ENCODE measurements at places on chromosomes 5 and 9.

DNA sequence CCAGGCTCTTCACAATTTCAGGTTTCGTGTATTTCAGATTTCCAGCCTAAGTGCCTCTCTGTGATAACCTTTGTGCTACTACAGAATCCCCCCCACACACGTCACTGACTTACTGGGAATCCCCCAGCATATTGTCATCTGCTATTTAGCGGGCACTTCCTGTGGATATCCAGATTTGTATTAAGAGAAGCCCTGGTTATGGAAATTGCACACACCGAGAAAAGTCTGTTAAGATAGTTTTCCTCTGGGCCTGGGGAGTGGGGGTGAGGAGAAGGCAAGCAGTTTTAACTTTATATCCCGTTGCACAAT is 269.9 kb downstream of the MED10 start:
- no peak for DNase-seq

- no peak for DNase-seq
Measured at GRCh38 chr9:124322618-124323432, 65.1 kb downstream of the NEK6 start.

- no peak for DNase-seq
Measured at GRCh38 chr9:35729700-35730485, 2.1 kb downstream of the TLN1 start.

DNA sequence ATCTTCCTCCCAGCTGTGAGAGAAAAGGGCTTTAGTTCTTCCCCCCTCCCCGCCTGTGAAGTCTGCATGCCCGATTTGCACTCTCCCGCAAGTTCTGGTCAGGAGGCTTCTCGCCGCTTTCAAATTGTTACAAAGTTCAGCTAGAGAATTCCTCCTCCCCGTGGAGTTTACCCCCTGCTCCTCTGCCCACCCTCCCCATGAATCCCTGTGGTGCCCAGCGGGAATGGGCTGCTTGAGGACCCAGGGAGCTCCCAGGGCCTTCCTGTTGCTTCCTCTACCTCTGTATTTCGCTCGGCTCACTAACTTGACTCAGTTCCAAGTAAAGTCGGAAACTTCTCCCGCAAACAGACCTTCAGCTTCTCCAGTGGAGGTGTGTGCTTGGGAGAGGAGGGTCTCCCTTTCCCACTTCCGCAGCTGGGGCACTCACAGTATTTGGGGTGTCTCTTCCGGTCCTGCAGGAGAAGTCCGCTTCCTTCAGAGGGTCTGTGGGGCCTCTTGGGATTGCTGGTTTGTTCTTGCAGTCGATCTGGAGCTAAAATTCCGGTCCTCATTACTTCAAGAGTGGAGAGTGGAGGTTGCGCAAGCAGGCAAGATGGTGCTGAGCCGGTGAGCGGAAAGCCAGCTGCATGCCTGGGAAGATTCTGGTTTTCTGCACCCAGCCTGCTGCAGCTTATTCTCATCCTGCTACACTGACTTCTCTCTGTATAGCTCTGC is 97.8 kb downstream of the ADAMTS12 start:
- DNase-seq = no peak

- no peak for DNase-seq
Measured at GRCh38 chr9:129081388-129081904, 535 bp downstream of the DOLPP1 start.

DNA sequence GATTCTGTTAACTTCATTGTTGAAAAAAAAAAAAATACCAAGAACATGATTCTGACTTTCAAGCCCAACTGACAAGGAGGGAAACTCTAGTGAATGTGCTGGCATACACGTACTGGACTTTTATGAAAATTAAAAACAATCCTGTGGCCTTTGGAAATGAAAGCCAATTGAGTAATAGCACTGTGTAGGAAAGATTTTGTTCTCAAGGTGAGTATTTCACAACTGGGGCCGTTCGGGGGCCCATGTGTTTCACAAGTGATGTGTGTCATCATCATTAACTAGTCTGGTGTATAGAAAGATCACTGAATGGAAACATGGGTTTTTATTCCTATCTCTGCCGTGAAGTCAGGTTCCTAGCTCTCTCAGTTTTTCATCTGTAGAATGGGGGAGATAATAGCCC is 605.0 kb upstream of the CLINT1 start:
- DNase-seq = peak; percentile 87

DNA sequence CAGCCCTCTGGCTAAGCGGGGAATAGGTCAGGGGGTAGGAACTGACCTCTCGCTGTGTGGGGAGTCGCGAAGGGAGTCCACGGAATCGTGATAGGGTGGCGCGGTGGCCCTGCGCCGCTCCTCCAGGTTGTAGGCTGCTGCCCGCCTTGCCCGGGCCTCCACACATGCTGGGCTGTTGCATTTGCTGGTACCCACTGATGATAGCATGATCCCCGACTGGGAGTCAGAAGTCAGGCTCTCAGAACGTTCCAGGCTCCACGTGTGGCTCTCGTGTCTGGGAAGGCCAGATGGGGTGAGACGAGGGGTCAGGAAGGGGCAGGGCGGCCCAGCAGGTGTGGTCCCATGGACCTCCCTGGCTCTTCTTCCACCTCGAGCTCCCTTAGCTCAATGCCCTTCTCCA is 56.0 kb downstream of the PSD2 start:
- no peak for DNase-seq

DNA sequence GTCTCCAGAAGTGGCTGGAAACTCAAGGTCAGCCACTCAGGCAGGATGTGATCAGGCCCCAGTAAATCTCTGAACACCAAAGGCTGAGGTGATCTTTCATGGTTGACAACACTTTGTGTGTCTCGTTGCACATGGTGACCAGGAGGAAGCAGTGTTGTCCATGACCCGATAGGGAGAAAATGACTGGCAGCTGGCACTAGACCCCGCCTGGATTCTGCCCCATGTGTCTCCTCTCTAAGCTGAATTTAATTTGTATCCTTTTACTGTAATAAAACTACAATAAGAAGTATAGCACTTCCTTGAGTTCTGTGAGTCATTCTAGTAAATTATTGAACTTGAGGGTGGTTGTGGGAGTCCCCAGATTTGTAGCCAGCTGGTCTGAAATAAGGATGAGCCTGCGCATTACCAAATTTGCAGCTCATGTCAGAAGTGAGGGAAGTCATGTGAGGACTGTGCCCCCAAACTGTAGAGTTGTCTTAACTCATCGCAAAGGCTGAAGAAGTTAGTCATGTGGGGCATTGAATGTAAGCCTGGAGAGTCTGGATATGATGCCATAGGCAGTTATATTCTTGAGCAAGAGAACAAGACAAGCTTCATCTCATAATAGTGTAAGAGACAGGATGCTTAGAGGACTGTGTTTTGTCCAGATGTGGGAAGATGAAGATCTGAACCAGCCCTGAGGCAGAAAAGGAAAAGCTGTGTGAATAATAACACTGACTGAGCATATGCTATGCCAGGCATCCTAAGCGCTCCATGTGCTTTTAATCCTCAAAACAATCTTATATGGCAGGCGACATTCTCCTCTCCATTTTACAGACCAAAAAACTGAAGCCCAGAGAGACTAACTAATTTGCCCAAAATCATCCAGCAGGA is 55.9 kb downstream of the TMEM215 start:
- DNase-seq = no peak

DNA sequence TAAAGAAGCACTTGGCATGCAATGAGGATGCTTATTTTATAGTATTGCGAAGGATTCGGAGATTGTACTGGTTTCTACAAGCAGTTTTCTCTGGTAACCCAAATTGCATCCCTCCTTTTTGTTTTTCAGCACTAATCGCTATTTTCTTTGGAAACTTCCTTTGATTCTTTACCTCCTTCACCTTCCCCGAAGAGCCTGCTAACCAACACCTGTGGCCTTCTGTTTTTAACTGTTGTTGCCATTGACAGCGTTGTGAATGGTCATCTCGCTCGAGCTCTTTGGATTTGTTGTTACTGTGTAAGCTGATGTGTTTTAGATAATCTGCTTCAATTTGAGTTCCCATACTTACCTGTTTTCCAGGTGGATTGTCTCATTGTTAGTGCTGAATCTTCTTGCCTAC is 1.1 kb downstream of the CNOT6 start:
- DNase-seq = no peak

- DNase-seq = no peak
Measured at GRCh38 chr9:133673258-133673655, 37.1 kb downstream of the DBH start.

DNA sequence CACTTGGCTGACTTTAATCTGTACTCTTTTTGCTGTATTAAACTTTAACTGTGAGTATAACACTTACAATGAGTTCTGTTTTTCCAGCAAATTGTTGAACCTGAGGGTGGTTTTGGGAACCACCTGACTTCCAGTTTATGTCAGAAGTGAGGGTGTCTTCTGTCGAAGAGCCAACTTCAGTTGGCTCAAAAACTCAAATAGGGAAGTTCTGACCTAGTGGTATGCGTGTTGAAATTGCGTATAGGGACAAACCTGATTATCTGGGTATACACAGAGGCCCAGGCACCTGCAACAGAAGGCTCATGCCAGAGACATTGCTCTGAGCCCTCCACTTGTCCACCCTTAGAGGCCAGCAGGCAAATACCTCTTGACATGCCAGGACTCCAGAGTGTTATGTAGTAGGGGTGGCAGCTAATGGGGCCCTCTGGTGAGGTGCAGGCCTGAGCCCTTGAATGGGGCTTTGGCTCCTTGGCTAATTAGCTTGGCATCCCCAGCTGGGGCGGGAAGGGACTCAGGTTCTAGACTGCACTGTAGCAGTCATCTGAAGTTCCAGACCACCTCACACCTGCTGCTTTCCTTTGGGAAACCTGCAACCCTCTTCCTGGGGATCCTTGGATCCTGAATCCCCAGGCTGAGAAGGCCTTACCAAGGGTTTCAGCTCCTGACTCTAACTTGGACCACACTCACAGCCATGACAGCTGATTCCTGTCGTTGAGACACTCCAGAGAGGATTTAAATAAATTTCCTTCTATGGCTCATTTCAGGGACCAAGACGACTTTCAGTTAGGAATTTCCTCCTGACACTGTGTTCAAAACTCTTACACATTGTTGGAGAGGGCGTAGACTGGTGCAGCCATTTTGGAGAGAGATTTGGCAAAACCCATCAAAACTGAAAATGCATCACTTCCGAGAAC is 189.6 kb downstream of the HSPA4 start:
- no peak for DNase-seq

DNA sequence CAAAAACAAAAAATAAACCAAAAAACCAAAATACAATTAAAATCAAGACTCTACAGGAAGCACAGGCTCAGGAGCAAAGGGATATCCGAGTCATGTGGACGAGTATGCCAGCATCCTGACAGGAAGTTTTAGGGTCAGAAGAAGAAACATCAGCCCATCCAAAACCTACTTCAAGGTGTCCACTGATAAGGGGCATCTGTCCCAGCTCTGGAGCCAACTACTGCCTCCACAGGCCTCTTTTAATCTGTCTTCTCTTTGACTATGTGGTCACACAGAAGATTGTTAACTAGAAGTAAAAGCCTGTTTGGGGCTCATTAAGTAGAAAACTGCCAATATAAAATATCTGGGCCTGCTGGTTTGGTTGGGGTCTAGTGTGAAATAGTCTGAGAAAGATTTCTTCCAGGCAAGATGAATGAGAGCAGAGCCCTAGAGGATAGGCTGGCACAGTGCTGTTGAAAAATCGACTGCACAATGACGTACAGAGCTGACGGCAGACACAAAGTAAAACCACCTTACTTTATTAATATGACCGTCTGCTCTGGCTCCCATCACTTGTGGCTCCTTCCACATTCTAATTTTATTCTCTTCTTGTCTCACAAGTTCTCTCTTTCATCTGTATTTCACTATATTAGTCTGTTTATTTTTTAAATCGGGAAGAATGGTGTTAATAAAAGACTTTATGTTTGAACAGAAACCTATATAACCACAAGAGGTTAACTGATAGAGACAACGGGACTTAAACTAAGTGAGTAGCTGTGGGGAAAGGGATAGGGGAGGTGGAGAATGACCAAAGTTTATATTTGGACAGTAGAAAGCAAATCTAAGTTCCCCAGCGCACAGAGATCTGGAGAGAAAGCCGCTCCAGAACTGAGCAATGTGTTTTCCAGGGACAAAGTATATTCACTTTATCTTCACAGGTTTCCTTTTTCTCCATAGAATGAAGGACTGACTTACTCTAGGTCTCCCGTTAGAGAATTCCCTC is 22.9 kb upstream of the MSH3 start:
- no peak for DNase-seq

DNA sequence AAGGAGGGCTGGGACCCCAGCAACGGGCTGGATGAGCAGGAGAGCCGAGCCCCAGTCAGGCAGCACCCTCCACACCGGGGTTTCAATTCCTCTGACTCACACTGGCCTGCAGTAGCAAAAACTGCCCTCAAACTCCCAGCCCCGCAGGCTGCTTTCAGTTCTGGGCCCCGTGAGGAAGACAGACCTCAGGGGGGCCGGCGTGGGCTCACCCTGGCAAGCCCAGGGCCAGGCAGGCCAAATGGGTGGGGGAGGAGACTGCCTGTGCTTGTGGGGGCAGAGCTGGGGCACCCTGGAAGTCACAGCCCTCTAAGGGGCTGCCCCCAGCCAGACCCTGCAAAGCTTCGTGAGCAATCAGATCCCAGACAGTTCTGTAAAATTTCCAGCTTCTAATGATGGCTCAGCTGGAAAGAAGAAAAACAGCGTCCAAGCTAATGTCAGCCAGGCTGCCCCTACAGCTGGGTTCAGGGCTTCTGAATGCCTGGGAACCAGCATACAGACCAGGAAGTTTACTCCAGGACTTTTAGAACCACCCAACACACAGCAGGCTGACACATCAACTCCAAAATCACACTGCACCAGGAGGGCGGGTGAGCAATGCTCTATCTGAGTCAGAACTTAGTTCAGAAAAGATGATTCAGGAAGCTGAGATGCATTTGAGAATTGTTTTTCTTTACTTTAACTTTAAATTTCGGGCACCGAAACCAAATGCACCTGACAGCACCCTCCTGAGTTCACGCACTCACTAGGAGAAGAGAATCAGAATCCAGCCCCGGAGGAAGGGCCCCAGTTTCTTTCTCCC is 34.7 kb downstream of the LPCAT1 start:
- no peak for DNase-seq

DNA sequence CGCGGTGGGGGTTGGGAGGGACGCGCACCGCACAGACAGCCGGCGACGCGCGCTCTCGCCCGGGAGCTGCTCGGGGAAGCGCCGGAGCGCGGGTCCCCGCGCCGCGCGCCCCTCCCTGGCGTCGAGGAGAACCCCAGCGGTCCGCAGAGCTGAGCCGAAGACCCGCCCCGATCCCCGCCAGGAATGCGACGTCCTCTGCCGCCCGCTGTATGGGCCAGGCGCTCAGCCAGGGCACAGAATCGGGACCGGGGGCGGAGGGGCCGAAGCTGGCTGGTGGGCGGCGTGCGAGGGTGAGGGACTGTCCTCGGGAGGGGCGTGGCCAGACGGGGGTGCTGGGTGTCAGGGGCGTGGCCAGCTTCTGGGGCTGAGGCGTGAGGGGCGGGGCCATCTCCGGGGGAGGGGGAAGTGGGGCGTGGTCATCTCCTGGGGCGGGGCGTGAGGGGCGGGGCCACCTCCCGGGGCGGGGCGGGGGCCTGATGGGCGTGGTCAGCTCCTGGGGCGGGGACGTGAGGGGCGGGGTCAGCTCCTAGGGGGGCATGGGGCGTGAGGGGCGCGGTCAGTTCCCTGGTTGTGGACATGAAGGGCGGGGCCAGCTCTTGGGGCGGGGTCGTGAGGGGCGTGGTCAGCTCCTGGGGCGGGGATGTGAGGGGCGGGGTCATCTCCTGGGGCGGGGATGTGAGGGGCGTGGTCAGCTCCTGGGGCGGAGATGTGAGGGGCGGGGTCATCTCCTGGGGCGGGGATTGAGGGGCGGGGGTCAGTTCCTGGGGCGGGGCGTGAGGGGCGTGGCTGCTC is 965 bp downstream of the PTGDS start:
- DNase-seq = no peak
